ENCODE measurements at places on chromosomes 5 and 9.

- no peak for DNase-seq
Observed at GRCh38 chr9:87766697-87767096, 40.8 kb downstream of the CTSL start.

DNA sequence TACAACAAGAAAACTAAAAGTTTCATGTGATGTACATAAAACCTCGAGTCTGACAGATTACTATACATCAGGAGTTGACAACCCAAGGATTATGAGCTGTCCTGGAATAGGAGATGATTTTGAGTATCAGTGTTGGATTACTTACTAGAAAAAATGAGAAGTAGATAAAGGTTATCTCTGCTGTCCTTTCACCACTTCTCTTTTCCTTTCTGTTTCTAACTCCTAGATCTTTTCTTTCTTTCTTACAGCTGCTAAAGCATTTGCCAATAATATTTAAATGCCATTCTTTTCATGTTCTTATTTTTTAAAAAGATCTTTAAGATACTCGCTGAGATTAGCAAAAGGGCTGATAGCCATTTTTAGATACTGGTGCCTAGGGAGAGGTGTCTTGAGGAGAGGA is 14.8 kb downstream of the RBM27 start:
- no peak for DNase-seq

DNA sequence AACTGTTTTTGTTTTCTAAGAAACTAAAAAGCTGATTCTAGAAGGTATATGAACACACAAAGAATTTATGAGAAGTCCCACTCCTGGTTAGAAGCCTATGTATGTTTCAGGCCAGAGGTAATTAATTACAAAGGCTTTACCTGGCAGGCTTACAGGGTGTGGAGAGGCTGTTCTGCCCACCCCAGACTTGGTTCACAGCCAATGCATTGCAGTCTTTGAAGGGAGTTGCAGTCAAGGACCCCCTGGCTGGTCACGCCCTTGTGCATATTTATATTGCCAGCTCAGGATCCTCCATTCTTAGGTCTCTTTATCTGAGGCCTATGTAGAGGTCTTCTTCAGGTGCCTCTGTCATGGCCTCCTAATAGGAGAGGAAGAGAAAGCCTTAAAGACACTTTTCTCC is 13.6 kb upstream of the PRSS3 start:
- no peak for DNase-seq

GRCh38 chr5:98163796-98164493 is 609.5 kb upstream of the RGMB start:
- peak; percentile 3 for DNase-seq

DNA sequence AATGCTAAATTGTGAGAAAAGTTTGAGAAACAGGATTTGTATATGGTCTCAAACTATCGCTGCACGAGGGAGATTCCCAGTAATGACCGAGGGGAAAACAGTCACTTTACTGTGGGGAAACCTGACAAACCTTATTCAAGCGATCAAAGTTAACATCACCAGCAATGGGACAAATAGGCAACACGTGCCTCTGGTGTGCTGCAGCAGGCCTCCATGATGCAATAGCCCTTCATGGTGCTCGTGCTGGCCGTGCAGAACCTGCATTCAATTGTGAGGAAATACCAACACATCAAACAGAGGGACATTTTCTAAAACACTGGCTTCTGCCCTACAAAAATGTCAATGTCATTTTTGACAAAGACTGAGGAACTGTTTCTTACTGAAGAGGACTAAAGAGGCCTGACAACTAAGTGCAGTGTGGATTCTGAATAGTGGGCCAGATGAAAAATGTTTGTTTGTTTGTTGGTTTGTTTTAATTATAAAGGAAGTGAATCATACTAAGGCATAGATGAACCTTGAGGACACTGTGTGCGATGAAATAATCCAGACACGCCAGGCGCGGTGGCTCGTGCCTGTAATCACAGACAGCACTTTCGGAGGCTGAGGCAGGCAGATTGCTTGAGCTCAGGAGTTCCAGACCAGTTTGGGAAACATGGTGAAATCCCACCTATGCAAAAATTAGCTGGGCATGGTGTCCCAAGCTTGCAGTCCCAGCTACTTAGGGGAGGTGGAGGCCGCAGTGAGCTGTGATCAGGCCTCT is 17.6 kb upstream of the MARCHF6 start:
- DNase-seq = no peak

DNA sequence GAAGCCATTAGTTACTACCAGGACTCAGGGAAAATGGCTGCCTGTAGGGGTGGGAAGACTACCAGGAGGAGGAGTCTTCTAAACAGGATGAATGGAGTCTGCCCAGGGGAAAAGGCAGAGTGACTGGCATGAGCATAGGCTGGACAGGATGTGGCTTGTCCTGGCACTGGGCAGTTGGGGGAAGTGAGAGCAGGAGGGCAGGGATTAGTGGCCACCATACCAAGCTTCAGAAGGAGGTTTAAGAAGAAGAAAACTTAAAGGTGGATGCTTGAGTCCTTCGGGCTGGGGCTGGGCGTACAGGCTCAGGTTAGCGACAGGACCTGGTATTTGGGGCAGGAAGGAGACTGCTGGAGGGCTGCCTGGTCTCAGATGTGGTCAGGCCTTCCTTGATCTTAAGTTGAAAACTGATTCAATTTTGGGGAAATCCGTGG is 5.0 kb upstream of the NSD1 start:
- DNase-seq = no peak

DNA sequence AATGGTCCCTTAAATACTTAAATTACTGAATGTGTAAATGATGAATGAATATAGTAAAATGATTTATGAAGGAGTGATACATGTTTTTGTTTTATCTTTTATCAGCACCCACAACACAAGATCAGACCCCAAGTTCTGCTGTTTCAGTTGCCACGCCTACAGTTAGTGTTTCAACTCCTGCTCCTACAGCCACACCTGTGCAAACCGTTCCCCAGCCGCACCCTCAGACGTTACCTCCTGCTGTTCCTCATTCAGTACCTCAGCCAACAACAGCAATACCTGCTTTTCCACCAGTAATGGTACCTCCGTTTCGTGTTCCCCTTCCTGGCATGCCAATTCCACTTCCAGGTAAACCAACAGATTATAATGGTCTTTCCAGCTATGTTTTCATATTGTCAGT is 16.3 kb downstream of the TCERG1 start:
- DNase-seq = no peak

GRCh38 chr5:43039471-43040286 is 440 bp downstream of the ANXA2R start:
- DNase-seq = peak; percentile 73

- DNase-seq = no peak
Observed at GRCh38 chr9:98821831-98822230, 14.4 kb downstream of the GALNT12 start.

DNA sequence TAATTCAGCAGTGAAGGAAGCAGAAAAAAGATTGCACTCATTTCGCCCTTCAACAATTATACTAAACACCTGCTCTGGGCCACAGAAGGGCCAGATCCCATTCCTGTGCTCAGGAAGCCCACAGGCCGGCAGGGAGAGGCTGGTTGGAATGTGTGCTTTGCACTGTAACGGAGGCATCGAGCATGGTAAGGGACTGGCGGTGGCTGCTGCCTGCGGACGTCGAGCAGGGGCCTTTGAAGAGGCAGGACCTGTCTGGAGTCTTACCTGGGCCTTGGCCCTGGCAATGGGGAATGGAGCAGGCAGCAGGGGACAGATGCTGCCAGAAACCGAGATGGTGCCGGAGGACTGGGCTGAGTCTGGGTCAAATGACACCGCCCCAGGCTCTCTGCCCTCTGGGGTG is 97.8 kb downstream of the KCNIP1 start:
- DNase-seq = no peak

- no peak for DNase-seq
Observed at GRCh38 chr5:169650701-169651331, 13.7 kb downstream of the DOCK2 start.

GRCh38 chr5:146993876-146994530 is 115.4 kb upstream of the PPP2R2B start:
- DNase-seq = peak; percentile 56
